ENCODE measurements at places on chromosomes 6 and 20. TPM values are rescaled to one million over a fixed set of nuclear protein-coding genes. Genes with fewer than 3 reads are reported as not detected.

Gene HMGCLL1
- 0.33 TPM for polyA plus RNA-seq

Gene C4B
- polyA plus RNA-seq: 7.8 TPM

Gene SAMD3
- 2.4 TPM for polyA plus RNA-seq

Gene E2F1
- 2.6 TPM for polyA plus RNA-seq

Gene NOX3
- polyA plus RNA-seq: not detected

Gene EYS
- not detected for polyA plus RNA-seq

Gene RTN4IP1
- polyA plus RNA-seq: 9.3 TPM

Gene SLC13A3
- polyA plus RNA-seq: 3.8 TPM

Gene PEX3
- 29.3 TPM for polyA plus RNA-seq

Gene SLC17A1
- polyA plus RNA-seq: not detected

Gene MACROD2
- polyA plus RNA-seq: 0.02 TPM

Gene SERPINB1
- 17.7 TPM for polyA plus RNA-seq

Gene C6orf52
- polyA plus RNA-seq: 0.74 TPM

Gene MRS2
- 19.9 TPM for polyA plus RNA-seq

Gene PCIF1
- 14.6 TPM for polyA plus RNA-seq

Gene CFAP206
- polyA plus RNA-seq: not detected

Gene SLC16A10
- not detected for polyA plus RNA-seq

Gene LHFPL5
- not detected for polyA plus RNA-seq

Gene BPIFB2
- not detected for polyA plus RNA-seq

Gene EFCAB8
- not detected for polyA plus RNA-seq

Gene RBM24
- polyA plus RNA-seq: 9.1 TPM

Gene TP53TG5
- not detected for polyA plus RNA-seq

Gene ANKRD66
- not detected for polyA plus RNA-seq

Gene LST1
- not detected for polyA plus RNA-seq

Gene SGK2
- polyA plus RNA-seq: 0.16 TPM

Gene PHACTR3
- polyA plus RNA-seq: not detected

Gene FRK
- polyA plus RNA-seq: 0.31 TPM

Gene FLRT3
- polyA plus RNA-seq: 2.2 TPM

Gene HEY2
- not detected for polyA plus RNA-seq

Gene PLCG1
- polyA plus RNA-seq: 54.6 TPM

Gene KIAA0408
- 4.7 TPM for polyA plus RNA-seq

Gene BCLAF1
- 75.0 TPM for polyA plus RNA-seq

Gene RRAGD
- not detected for polyA plus RNA-seq

Gene RIPOR2
- polyA plus RNA-seq: 7.3 TPM

Gene HSPA1B
- polyA plus RNA-seq: 31.9 TPM

Gene CLIC5
- polyA plus RNA-seq: not detected
